Stimulated activated CD8-positive, alpha-beta memory T cell treated with anti-CD3 and anti-CD28 coated beads, Interleukin-4, amount 100 ng/mL, for 1 hour (primary cell): ENCODE measurements at places on chromosomes 16 and 17.

DNA sequence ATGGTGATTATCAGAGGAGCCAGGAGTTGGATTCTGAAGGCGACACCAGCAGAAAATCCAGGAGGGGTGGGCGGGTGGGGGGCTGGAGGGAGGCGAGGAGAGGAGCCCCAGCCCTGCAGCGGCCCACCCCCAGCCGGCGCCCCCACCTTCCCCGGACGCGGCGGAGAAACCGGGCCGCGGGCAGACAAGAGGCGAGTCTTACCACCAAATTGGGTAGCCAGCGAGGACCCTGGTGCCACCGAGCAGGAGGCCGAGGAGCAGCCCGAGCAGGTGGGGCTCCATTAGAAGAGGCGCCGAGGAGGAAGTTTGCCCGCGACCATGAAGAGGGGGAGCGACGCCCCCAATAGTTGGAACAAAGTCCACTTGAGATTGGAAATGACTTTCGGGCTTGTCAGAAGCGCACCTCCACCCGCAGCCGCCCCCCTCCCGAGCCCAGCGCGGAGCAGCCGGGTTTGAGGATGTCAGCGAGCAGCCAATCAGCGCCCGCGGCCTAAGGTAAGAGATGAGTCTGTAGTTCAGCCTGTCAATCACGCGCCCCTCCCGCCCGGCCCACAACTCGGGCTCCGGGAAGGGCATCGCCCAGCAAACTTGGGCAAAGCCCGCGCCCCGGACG lies at the start of gene WNT3:
WNT3 (minus strand) TSS at position 377 of the 613 bp plus-strand sequence; CDS start at position 282, 95 bp downstream.
- DNase-seq, result no peak

- no peak for DNase-seq
These were observed 4.4 kb downstream of the NSMCE1 start for GRCh38 chr16:27264151-27264550.

DNA sequence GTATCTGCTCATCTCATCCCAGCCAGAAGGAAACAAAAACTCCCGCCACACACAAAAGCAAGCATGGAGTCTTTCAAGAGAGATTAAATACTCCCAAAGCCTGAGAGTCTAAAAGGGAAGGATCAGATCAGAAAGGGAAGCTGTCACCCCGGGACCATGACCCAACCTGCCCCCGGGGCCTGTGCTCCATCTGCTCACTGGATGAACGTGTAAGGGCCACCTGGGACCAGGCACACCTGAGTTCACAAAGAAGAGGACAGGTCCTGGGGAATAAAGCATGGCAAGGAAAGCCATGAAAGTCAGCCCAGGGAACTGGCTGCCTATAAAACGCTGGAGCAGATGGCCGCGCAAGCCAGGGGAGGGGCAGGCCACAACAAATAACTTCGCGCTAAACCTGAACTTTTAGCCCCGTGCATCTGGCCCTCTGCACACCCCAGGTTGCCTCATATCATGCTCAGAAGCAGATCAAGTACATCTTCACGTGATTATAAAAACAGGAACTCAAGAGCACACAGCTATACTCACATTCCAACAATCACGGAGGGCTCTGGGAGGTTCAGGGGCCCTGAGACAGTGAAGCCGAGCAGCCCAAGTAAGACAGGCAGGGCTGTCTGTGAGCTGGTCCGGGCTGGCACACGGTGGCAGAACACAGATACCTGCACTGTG lies 3.4 kb downstream of the TMEM11 start:
- DNase-seq, result no peak

DNA sequence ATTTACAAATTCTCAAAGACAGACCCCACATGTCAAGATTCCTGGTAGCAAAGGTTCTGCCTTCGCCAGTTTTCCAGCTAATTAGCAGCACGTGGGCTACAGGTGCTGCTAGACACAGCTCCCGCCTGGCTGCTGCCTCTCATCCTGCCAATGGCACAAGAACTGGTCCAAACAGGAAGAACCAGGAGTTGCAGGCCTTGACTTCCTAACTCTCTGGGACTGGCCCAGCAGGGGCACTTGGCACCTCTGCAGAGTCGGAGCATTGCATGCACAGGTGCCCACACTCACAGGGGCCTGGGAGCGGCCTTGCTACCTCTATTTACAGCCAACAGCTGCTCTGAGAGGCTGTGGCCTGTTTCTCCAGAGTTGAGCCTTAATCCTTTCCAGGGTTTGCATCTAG lies 39.6 kb downstream of the TK2 start:
- no peak for DNase-seq

DNA sequence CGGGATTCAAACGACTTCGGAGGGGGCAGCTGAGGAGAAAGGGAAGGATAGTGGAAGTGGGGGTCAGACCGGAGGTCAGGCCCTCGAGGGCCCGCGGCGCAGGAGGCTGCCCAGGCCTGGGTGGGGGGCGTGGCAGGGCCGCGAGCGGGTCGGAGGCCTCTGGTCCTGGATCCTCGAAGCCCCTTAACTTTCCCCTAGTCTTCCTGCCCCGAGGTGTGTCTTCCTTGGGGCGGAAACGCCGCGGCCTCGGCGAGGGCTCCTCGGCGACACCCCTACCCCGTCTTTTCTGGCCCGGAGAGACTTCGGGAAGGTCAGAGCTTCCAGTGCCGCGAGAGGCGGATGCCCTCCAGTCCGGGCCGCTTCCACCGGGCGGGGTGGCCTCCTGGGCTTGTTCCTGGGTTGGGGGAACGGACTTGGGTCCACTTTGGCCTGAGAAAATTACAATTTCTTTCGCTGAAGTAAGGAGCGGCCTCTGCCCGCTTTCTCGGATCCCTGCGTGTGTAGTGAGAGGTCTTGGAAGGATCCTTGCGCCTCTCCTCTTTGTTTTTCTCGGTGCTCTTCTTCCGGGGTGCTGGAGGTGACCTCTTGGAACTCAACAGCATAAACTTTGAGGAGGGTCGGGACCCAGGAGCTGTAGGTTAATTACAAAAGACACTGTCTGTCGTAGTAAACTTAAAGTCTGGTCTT lies 491 bp downstream of the IST1 start:
- no peak for DNase-seq

- DNase-seq, result no peak
These were observed 233.5 kb downstream of the CCDC182 start for GRCh38 chr17:57511475-57512123.

DNA sequence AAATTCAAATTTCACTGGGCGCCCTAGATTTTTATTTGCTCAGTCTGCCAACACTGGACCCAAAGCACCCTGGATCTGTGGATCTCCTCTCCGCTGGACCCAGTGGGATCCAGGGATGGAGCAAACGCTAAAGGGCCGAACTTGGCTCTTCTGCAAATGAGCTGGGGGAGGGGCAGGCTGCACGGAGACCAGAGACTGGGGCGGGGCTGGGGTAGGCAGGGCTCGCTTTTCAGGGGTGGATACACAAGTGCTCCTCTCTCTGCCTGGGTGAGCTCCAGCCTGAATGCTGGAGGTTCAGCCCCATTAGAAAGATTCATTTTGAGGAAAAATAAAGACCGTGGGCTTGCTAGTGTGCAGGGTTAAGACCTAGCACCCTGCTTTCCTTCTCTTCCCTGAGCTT lies 8.9 kb downstream of the CBX4 start:
- DNase-seq, result no peak

GRCh38 chr17:3986939-3987335 lies 22.7 kb upstream of the ATP2A3 start:
- DNase-seq, result no peak

- DNase-seq, result no peak
These were observed 122.3 kb upstream of the CIBAR2 start for GRCh38 chr16:85234310-85235204.

DNA sequence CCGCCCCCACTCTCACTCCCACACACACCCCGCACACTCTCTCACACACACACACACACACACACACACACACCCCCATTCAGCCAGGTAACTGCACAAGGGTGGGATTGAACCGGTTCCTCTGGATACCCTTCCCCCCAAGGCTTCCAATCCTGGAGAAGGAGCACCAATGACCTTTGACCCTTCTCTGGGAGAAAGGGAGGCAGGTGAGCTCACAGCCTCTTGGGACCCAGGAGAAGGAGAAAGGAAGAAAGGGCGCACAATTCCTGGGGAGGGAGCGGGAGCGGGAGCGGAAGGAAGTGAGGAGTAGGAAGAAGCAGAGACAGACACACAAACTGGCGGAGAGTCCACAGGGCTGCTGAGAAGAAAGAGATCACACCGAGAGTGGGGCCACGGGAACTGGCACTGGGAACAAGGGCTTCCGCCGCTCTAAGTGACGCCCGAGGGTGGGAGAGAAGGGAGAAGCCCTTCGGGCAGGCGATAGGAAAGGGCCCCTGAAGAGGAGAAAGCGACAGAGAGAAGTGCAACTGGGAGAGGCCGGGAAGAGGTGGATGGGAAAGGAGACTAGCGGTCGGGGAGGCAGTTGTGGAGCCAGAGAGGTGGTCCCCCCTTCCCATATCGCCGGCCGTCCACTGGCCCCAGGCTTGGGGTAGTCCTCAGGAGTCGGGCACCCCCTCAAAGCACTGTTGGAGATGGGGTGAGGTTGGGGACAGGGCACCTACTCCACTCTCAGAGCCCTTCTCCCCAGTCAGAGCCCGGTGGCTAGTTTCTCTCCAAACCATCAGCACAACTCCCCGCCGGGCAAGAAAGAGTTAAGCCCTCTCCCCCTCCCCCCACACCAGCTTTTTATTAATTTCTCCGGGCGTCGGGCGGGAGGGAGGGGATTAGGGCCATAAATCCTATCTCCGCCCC lies 1.3 kb downstream of the SAMD14 start:
- DNase-seq, result no peak

- no peak for DNase-seq
These were observed 767 bp downstream of the MEOX1 start for GRCh38 chr17:43660816-43661493.

- no peak for DNase-seq
These were observed 15.2 kb downstream of the ARHGAP23 start for GRCh38 chr17:38443356-38444031.

- no peak for DNase-seq
These were observed 81.7 kb downstream of the ZDHHC7 start for GRCh38 chr16:84929421-84930297.

DNA sequence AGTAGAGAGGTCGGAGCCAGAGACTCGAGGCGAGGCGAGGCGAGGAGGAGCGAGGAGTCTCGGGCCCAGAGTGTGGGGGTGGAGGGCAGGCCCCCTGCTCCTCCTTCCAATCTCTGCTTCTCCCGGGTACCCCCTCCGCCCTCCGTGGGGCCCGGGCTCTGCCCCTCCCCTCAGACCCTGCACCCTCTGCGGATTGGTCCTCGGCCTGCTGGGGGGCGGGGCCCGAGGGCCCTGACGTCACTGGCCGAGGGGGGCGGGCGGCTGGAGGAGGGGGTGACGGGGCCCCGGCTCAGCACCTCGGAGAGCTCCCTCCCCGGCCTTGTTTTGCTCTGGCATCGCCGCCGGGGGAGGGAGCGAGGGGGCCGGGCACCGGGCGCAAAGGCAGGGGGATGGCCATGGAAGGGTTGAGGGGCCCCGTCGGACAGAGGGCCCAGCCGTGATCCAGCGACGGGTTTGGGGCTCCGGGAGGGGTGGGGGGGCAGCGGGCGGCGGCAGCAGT lies at the start of gene RUNDC3A:
RUNDC3A (plus strand) TSS at position 282 of the 499 bp plus-strand sequence. CDS start 232 bp downstream, outside the sequence.
- DNase-seq, result peak; percentile 76

- no peak for DNase-seq
These were observed 19.2 kb upstream of the CACNG4 start for GRCh38 chr17:66945147-66945835.

DNA sequence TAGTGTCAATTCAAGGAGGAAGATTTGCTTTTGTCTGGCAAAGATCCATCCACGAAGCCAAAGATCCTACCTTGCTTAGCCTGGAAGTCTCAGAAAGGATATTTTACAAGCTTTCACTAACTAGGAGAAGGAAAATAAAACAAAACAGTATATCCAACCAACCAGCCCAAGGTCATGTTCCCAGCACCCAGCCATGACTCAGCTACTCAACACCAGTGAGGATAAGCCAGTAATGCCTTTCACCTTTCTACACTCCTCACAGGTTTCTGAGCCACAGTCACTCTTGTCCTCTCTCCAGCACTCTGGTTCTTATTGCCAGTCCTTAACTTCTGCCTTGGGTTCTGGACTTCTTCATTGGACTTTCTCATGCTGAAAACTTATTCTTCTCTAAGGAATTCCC lies 116.2 kb downstream of the CDH11 start:
- DNase-seq, result no peak

GRCh38 chr17:49553676-49554335 lies 21.9 kb upstream of the NXPH3 start:
- DNase-seq, result no peak

DNA sequence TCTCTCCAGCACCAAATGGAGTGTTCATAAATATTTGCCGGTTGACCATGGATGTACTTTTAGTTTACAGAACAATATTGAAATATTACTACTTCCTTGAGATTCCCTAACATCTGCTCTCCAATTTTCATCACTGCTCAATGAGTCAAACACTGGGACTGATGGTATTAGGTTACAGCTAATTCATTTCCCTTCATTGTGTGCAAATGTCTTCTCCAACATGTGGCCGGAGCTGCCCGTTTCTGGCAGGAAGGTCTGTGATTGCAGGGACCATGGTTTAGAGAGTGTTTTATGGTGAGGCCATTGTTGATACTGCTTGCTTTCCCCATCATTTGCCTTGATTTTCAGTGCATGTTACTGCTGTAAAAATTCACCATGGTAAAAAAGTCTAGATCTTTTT lies 209.3 kb downstream of the HS3ST3B1 start:
- DNase-seq, result no peak

DNA sequence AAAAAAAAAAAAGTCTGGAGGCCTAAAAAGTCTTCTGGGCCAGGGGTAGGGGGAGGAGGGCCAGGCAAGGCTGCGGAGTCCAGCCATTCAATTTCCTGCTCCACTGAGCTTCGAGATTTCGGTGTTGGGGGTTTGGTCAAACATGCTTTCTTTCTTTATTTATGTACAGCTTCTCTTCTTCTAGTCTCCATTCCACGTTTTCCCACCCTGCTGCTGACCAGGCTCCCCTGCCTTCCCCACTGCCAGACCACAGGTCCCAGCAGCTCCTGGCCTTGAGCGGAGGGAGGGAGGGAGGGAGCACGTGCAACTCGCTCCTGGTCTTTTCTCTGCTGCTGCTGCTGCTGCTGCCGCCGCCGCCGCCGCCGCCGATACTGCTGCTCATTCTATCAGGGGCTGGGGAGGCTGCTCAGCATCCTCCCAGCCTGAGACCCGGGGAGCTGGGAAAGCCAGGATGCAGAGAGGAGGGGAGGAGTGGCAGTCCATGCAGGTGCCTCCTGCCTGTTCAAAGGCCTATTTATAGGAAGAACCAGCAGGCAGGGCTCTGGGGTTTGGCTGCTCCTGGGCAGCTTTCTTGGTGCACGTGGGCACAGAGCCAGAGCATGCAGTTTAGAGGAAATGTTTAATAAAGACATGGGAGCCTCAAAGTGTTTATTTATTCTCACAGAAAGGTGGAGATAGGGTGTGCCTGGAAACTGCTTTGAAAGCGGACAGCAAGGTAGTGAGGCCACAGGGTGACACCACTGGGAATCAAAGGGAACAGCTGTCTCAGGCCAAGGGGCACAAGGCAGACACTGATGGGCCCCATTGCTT lies 23.4 kb upstream of the ZFHX3 start:
- no peak for DNase-seq
